ENCODE measurements at places on chromosomes 13 and 19.

GRCh38 chr19:2181633-2181997 lies 17.9 kb downstream of the DOT1L start:
- no peak for DNase-seq

DNA sequence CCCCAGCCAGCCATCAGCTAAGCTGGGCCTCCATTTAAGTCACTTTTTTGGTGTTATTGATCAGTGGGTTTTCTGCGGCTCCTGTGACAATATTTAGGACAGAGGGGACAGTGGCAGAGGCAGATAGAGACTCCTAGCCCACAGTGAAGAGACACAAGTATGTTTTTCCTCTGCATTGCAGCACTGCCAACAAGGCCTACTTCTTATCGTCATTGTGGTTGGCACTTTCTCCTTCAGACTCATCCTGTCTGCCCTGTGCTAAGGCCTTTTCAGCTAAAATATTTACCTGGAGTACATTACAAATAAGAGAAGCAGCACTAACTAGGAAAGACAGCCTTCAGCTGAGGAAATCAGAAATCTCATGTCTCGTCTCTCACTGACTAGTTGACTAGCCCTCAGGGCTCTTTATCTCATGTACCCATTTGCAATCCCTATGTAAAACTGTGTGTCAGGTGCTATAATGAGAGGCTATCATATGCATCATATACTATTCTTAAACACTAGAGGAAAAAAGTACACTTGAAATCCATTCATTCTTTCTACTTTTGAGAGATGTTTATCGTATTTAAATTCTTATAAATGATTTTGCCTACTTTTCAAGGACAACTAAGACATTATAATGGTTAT lies 62.2 kb downstream of the ZAR1L start:
- DNase-seq: no peak

DNA sequence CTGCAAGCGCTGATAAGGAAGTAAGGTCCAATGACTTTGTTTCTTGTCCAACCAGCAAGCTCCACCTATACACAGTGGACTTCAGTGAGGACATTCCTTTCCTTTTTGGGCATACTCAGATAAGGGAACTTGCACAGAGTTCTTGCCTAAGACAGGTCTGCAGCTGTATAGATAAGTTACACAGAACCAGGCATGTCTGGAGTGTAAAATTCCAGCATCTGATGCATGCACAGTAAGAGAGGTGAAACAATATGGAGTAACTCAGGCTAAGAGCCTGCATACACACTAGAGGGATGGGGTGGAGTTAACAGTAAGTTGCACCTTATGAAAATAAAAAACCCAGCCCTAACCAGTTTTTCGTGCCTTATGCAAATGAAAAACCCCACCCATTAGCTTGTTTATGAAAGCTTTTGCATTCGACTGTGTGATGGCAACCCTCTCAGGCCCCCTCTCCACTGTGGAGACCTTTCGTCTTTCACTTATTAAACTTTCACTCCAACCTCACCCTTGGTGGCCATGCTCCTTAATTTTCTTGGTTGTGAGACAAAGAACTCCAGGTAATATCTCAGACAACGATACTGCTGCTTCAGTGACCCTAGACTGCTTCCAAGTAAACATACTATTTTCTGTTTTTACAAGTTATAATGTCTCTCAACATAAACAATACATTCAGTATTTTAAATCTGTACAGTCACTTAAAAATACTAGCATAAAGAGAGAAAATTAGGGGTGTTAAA lies 2859.0 kb upstream of the PCDH20 start:
- no peak for DNase-seq

DNA sequence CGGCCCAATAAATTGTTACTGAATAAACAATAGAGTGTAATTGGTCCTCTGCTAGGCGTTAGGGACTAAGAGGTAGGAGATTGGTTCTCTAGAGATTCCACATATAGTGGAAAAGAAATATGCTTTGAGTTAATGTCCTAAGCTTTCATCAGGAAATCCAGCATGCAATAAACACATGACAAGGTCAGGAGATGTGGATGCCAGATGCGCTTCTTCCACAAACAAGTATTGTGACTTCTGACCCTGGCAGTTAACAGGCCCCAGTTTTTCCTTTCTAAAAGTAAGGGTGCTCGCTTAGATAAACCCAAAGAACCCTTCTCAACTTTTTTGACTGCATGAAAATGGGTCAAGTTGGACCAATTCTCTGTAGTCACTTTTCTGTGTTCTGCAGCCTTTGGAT lies 146.5 kb upstream of the SOX21 start:
- no peak for DNase-seq

DNA sequence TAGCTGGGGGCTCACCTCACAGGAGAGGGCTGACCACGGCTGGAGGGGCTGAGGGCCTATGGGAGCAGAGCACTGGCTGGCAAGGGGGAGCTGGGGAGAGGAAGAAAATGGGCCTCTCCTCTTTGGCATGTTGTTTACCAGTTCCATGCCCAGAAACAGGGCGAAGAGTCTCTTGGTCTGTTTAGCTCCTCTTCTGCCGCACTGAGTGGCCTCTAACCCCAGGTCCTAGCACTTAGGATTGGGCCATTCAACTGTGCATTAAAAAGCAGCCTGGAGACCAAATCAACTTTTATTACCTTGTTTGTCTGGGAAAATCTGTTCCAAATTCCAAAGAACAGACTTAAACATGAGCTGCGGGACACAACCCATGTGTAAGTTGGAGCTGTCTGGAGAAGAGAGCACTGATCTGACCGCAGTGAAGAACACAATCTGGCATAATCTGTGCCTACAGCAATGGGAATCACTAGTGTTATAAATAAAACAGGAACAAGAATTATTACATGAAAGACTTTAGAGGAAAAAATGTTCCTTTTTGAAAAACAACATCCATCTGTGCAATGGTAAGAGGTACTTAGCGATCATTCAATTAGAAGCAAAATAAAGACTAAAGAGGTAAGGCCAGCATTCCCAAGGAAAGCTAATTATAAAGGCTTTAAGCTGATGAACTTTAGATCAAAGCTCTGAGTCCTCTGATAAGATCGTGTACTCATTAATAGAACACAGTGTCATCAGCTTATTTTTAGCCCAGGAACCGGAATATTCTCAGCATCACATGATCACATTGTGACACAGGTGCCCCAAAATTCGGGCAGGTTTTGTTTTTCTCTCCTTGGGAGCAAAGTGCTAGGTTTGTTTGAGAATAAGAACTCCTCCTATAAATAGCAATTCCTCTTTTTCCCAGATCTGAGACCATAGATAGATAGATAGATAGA lies 243.2 kb downstream of the COL4A1 start:
- DNase-seq: no peak

GRCh38 chr19:33627526-33627925 lies 5.8 kb downstream of the CHST8 start:
- no peak for DNase-seq

All from tibial artery (tissue), 4 donors.